ENCODE measurements at places on chromosomes 2 and 18.

DNA sequence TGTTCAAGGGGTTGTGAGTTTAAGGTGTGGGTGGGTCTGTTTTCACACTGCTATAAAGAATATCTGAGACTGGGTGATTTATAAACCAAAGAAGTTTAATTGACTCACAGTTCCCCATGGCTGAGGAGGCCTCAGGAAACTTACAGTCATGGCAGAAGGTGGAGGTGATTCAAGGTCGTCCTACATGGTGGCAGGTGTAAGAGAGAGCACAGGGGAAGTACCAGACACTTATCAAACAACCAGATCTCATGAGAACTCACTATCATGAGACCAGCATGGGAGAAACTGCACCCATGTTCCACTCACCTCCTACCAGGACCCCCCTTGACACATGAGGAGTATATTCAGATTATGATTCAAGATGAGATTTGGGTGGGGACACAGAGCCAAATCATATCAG lies 38.0 kb downstream of the RHBDD1 start:
- no peak for DNase-seq

GRCh38 chr2:162968306-162968705 lies 129.7 kb upstream of the KCNH7 start:
- DNase-seq: no peak

- no peak for DNase-seq
These were observed 1.2 kb downstream of the TCF7L1 start for GRCh38 chr2:85134255-85134895.

DNA sequence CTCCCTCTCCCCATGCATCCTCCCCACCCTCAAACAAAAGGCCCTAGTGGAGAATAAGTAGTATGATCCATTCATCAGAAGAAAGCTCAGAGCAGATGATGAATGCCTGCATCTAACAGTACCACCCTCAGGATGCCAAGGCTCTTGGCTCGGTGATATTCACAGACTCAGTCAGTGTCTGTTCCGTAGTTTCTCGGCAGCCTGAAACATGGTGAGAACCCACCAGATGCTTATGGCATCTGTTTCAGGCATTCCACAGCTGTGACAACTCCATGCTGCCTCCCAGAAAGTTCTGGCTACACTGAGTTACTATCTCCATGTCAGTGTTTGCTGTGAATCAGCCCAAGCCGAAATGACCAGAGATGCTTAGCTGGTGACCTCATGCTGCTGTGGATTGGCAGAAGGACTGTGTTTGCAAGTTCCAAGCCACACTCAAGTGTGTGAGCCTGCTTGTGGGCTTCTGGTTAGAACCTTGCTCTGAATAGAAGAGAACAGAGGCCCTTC lies 83.9 kb downstream of the WDSUB1 start:
- no peak for DNase-seq

DNA sequence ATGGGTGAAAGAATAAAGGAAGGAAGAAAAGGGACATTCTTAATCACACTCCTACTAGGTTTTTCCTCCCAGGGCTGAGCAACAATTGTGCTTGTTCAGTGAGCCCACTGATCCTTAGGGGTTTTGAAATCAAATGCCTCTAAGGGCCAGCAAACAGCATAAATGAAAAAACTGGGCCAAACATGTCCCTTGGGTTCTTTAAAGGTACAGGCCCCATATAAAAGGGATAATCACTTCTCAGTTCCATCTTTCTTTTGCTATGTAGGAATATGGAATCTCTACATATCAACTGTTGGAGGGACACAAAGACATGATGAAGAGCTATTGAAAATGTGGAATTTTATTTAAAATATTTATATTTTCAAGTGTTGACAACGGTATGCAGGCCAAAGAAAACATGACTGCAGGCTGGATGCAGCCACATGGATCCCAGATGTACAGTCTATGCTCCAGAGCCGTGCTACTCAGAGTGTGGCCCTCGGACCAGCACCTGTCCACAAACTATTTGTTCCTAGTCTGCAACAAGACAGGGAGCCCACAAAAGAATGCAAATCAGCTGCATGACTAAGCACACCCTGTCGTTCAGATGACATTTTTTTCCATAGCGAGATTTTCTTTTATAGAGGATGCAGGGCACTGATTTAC lies 110.0 kb downstream of the CDH20 start:
- no peak for DNase-seq

GRCh38 chr2:202628646-202629198 lies 6.0 kb upstream of the FAM117B start:
- no peak for DNase-seq

GRCh38 chr2:23298551-23298950 lies 86.4 kb upstream of the KLHL29 start:
- no peak for DNase-seq

DNA sequence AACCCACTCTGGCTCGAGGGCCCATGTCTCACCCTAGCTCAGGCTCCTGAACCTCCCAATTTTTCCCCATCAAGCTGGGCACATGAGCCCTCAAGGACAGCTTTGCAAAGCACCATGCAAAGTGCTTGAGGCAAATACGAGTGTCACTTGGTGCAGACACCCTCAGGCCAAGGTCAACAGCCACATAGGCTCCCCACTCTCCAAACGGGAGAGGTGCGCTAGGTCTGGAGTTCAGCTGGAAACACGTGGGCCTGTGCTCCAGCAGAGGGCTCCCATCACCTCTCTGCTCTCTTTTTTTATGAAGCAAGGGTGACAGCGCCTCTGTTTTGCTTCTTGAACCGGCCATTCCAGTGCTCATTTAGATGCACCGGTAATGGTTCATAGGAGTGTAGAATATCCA lies 11.9 kb upstream of the ARHGAP25 start:
- no peak for DNase-seq

- no peak for DNase-seq
These were observed 25.6 kb downstream of the SERTAD2 start for GRCh38 chr2:64627860-64628841.

GRCh38 chr2:72961853-72962468 lies 44.6 kb downstream of the EMX1 start:
- DNase-seq: no peak

- DNase-seq: no peak
These were observed 63.4 kb downstream of the TPO start for GRCh38 chr2:1476617-1477195.

DNA sequence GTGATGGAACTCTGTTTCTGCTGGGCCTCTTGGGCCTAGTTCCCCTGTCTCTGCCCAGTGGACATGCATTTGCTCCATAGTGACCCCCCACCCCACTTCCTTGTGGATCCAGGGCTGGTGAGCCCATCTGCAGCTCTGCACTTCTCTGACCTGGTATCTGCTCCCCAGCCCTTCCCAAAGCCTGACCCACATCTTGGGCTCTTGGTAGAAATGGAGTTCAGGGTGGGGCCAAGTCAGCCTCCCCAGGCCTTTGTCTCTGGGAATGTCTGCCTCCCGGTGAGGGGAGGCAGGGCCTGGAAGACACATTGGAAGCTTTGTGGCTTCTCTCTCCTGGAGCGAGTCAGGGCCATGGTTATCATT lies 6.3 kb upstream of the TRAF3IP1 start:
- no peak for DNase-seq

DNA sequence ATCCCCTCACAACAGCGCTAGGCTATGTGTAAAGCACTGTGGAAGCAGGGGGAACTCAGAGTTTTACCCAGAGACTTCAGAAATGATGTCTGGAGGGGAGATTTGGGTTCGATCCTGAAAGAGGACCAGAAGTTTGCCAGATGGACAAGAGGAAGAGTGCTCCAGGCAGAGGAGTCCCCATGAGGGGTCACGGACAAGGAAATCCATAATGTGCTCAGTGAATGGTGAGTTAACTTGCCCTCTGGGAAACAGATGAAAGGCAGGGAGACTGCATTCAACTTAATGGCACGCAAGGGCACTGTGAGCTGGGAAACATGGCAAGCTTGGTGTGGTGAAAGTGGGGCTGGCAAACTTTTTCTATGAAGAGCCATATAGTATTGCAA lies 6.0 kb upstream of the ASAP2 start:
- no peak for DNase-seq

Measured in epithelial cell of prostate (primary cell).